ENCODE measurements at places on chromosomes 13 and 19. TPM values are rescaled to one million over a fixed set of nuclear protein-coding genes. Genes with fewer than 3 reads are reported as not detected.

Gene FAAP24
- 0.86 TPM for total RNA-seq

Gene KMT5C
- 6.3 TPM for total RNA-seq

Gene ZNF470
- 8.2 TPM for total RNA-seq

Gene SIAH3
- 0.05 TPM for total RNA-seq

Gene ZNF154
- total RNA-seq = 5.9 TPM

Gene ZNF573
- total RNA-seq = 9.9 TPM

Gene CD37
- total RNA-seq = 19.6 TPM

Gene IGFL4
- total RNA-seq = not detected

Gene WASF3
- 24.7 TPM for total RNA-seq

Gene PROZ
- not detected for total RNA-seq

Gene SKA3
- total RNA-seq = 1.7 TPM

Gene ZNF699
- total RNA-seq = 7.5 TPM

Gene NLRP5
- not detected for total RNA-seq

Gene FCAR
- total RNA-seq = 5.8 TPM

Gene NLRP11
- not detected for total RNA-seq

Gene CCL25
- not detected for total RNA-seq

Data from posterior vena cava (tissue), 2 donors.